ENCODE measurements at places on chromosomes 3 and 15. TPM values are rescaled to one million over a fixed set of nuclear protein-coding genes. Genes with fewer than 3 reads are reported as not detected.

Gene ATP13A5
- not detected for total RNA-seq

Gene CFAP92
- 0.38 TPM for total RNA-seq

DNA sequence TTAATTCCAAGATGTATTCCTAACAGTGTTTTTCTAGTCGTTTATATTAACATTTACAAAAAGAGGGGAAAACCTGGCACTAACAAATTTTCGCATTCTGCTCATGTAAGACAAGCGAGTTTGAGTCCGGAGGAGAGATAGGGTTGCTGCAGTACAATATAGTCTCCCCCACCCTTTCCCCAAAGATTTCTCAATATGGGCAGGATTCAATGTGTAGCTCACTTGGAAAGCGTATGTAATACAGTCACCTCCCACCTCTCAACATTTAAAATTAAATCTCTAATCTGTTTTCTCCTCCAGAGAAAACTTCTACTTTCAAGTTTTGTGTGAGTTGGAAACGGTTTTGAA is 57.9 kb downstream of the CMSS1 start:
- no peak for DNase-seq

GRCh38 chr15:38670128-38671005 is 105.8 kb upstream of the RASGRP1 start:
- peak; percentile 87 for DNase-seq

DNA sequence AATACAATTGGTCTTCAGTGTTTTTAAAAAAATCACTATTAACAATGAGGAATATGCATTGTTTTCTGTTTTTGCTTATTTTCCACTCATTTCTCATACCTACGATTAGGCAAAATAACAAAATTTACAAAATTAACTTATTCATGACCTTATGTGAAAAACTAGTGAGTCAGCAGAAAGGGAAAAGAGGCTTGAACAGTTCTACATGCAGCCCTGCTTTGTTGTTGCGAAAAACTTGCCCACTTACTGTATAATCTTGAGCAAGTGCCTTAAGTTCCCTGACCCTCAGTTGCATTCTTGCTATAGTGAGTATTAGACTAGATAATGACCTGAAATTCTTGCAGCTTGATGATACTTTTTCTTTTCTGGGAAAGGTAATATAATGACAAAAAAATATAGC is 551.1 kb upstream of the BCHE start:
- no peak for DNase-seq

DNA sequence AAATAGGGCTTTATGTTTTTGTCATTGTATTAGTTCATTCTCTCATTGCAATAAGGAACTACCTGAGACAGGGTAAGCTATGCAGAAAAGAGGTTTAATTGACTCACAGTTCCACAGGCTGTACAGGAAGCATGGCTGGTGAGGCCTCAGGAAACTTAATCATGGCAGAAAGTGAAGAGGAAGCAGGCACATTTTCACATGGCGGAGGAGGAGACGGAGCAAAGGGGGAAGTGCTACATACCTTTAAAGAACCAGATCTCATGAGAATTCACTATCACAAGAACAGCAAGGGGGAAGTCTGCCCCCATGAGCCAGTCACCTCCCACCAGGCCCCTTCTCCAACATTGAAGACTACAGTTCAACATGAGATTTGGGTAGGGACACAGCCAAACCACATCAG is 25.6 kb downstream of the CEP63 start:
- DNase-seq, result no peak
